Stimulated activated CD8-positive, alpha-beta memory T cell treated with anti-CD3 and anti-CD28 coated beads, Interleukin-2, amount 100 ng/mL, for 1 hour (primary cell): ENCODE measurements at places on chromosomes 5 and 9.

- no peak for DNase-seq
Measured at GRCh38 chr5:93572101-93572607, 8.9 kb downstream of the NR2F1-AS1 start.

- DNase-seq: no peak
Measured at GRCh38 chr9:137540536-137540935, 9.7 kb downstream of the PNPLA7 start.

- DNase-seq: no peak
Measured at GRCh38 chr5:93603793-93604643, 21.0 kb downstream of the NR2F1 start.

DNA sequence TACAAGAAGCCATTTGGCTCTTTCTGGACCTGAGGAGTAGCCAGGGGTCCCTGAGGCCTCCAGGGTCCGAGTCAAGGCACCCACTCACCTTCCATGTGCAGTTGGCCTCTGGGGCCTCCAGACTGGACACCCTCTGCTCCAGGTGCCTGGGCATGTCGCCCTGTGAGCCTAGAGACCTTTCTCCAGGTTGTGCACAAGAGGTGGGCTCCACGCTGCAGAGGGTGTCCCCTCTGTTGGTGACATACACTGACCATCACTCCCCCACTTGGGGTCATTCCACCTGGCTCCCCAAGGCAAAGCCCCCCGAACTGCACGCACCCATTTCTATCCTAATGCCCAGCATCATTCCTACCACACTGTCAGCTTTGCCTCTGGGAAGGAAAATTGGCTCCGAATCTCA is 48.8 kb downstream of the RASGEF1C start:
- DNase-seq: no peak

GRCh38 chr9:84617411-84618029 is 52.0 kb upstream of the NTRK2 start:
- DNase-seq: no peak

- no peak for DNase-seq
Measured at GRCh38 chr9:120950421-120951388, 24.1 kb upstream of the TRAF1 start.
